ENCODE measurements at places on chromosomes 3 and 15. TPM values are rescaled to one million over a fixed set of nuclear protein-coding genes. Genes with fewer than 3 reads are reported as not detected.

Gene ENTPD3
- total RNA-seq, result 1.9 TPM

Gene SLC22A14
- 1.3 TPM for total RNA-seq

Gene MKRN3
- total RNA-seq, result 53.5 TPM

Gene PPP2R3A
- total RNA-seq, result 44.8 TPM

Gene ZCWPW2
- 1.3 TPM for total RNA-seq

Gene MYO5A
- 258 TPM for total RNA-seq

Gene EMC7
- total RNA-seq, result 14.1 TPM

Gene AGBL1
- total RNA-seq, result 2.5 TPM

Gene SCAP
- 81.1 TPM for total RNA-seq

Gene DGKG
- 10.6 TPM for total RNA-seq

Gene VEPH1
- 15.7 TPM for total RNA-seq

Measured in parietal lobe (tissue), 2 donors.